Activated naive CD8-positive, alpha-beta T cell treated with anti-CD3 and anti-CD28 coated beads, Interleukin-2, amount 10 ng/mL, durations not matched to agents 7 days and 5 days (primary cell): ENCODE measurements at places on chromosomes 12 and 14. TPM values are rescaled to one million over a fixed set of nuclear protein-coding genes. Genes with fewer than 3 reads are reported as not detected.

- peak overlapping the region; percentile 96 for H3K27ac ChIP-seq
- peak overlapping the region; percentile 82 for H3K4me3 ChIP-seq
- peaks cover 43% of the 10 kb centered on the region for H3K36me3 ChIP-seq
Measured at GRCh38 chr14:61478971-61479473, 157.6 kb downstream of the PRKCH start.

GRCh38 chr14:69713209-69713781, 53.6 kb upstream of the SRSF5 start:
- no peak for DNase-seq
- H3K27me3 ChIP-seq, result no peaks in the 10 kb centered on the region
- H3K4me1 ChIP-seq, result peaks cover 54% of the 10 kb centered on the region

DNA sequence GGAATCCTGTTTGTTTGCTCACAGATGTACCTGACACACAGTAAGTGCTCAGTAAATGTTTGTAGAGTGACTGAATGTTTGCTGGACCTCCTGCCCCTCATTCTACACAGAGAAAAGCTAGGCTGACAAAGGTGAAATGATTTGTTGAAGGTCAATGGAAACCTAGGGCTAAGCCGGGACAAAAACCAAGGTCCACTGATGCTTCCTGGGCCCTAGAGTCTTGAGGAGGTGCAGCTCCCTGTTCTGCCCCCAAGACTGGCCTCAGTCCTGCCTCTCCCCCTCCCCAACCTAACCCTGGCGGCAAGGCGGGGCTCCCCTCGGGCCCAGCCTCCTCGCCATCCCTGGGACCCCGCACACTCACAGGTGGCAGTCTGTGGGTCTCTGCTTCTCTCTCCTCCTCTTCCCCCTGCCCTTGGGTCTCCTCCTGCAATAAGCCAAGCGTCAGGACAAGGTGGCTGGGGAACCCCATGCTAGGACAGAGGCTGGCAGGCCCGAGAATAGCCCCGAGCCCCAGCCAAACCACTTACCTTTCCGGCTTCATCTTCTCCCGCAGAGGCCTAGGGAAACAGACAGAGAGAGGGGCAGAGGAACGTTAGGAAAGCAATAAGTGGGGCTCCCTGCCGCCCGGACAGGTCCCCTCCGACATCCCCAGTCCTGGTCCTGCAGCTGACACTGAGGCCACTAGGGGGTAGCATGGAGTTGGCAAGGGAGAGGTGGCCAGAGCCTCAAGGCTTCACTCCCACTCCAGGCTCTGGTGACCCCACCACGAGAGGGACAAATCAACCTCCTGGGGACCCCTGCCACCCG, 9.3 kb downstream of the PGF start:
- DNase-seq, result peak; percentile 77
- H3K27ac ChIP-seq, result peak overlapping the region; percentile 39
- peak overlapping the region; percentile 46 for H3K4me3 ChIP-seq
- H3K4me1 ChIP-seq, result peaks cover 16% of the 10 kb centered on the region
- H3K36me3 ChIP-seq, result no peaks in the 10 kb centered on the region

- DNase-seq, result no peak
- H3K27me3 ChIP-seq, result peaks cover 3% of the 10 kb centered on the region
- no peak overlapping the region for H3K4me3 ChIP-seq
- H3K4me1 ChIP-seq, result no peaks in the 10 kb centered on the region
- H3K27ac ChIP-seq, result no peak overlapping the region
- H3K36me3 ChIP-seq, result no peaks in the 10 kb centered on the region
Measured at GRCh38 chr14:94879537-94879936, 109.6 kb upstream of the GSC start.

DNA sequence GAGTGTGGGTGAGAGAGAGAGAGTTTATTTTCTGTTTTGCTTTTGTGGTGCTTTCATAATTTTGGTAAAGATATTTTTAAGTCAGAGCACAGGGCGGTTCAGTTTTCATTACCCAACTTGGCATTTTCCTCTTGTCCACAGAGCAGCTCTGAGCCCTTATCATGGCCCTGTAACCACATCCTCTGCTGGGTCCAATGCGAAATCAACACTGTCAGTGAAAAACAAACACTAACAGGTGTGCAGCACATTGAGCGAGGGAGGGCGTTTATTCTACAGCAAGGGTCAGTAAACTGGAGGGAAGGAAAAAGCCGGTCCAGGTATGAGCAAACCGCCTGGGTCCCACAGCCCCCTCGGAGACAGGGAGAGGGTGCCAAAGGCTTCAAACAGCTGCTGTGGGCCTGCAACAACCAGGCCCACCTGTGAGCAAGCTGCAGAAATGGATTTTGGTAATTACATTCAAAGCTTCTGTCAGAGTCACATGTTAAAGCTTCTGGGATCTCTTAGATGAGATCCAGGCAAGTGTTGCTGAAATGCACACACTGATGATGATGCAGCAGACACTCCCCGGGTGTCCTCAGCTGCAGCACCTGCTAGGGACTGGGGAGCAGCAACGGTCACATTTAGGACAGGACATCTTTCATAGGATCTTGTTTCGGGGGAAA, 132.7 kb upstream of the DYRK2 start:
- H3K27me3 ChIP-seq, result no peaks in the 10 kb centered on the region
- peak; percentile 44 for DNase-seq
- H3K4me1 ChIP-seq, result peaks cover 21% of the 10 kb centered on the region
- peaks cover 3% of the 10 kb centered on the region for H3K36me3 ChIP-seq
- peak overlapping the region; percentile 49 for H3K27ac ChIP-seq
- H3K4me3 ChIP-seq, result peak overlapping the region; percentile 51

DNA sequence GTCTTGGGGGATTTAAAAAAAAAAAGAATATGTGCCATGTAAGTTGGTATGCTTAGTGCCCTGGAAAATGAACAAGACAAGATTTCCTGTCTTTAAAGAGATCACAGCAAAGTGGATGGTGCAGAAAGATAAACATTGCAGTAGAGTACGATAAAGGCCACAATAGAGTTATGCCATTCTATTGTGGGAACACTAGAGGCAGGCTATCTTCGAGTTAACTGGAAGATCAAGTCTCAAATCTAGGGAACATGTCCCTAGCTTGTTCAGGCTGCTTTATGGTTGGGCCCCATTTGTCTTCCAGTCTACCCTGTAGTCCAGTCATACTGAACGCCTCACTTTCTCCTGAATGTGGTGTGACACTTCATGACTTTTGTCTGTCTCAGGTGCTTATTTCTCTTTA, 18.7 kb upstream of the CCT2 start:
- H3K4me1 ChIP-seq, result peaks cover 2% of the 10 kb centered on the region
- H3K4me3 ChIP-seq, result no peak overlapping the region
- no peak overlapping the region for H3K27ac ChIP-seq

DNA sequence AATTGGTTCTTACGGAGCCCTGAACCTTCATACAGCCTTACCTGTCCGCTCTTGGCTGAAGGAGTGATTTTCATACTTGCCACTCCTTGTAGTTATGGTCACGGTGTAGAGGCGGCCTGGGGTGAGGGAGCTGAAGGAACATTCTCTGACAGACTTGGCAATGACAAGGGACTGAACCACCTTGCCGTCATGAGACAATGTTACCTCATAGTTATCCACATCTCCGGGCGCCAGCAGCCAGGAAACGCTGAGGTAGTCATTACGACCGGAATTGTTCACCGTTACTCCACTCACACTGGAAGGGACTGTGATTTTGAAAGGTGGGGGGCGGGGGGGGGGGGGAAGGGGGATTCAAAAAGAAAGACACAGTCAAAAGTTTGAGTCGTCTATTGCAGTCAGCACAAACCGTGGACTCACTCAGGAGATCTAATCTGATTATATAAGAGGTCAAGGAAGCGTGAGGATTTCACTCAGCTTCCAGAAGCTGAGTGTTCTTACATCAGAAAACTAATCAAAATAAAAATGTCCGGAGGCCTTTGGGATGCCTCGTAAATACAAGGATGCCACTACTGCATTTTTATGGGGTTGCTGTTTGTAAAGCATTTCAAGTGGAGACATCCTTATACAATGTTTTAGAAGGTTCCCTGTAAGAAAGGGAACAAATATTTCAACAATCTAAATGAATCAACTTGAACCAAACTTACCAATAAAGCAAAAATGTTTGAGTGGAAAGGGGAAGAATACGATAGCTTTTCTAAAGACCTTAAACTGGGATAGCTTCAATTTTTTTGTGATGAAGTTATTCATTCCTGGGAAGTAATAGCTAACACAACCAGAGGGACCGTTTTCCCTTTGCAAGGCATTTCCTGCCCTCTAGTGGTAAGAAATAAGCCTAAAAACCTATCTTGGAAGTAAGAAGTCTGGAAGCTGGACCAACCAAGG, 60.6 kb downstream of the PTPRB start:
- no peak for DNase-seq
- H3K4me1 ChIP-seq, result no peaks in the 10 kb centered on the region
- H3K36me3 ChIP-seq, result no peaks in the 10 kb centered on the region
- H3K27ac ChIP-seq, result no peak overlapping the region
- H3K27me3 ChIP-seq, result no peaks in the 10 kb centered on the region
- no peak overlapping the region for H3K4me3 ChIP-seq

GRCh38 chr12:78641837-78642423, 222.6 kb upstream of the SYT1 start:
- no peak overlapping the region for H3K27ac ChIP-seq
- H3K36me3 ChIP-seq, result no peaks in the 10 kb centered on the region
- H3K4me1 ChIP-seq, result no peaks in the 10 kb centered on the region
- DNase-seq, result no peak
- H3K4me3 ChIP-seq, result no peak overlapping the region
- no peaks in the 10 kb centered on the region for H3K27me3 ChIP-seq

DNA sequence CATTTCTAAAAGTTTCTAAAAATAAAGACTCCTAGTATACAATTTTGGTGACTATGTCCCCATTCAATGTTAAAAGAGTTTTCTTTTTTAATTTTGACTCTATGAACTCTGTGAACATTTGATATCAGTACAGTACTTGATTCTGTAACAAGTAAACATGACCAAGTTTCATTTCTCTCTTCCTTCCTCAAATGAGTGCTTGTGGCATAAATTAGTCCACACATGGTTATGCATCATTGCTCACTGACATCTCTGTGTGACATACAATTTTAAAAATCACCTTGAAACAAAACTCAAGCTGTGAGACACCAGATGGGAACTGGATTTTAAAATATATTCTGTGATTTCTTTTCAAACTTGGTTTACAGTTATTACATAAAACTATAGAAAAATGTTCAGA, 253.9 kb upstream of the MDGA2 start:
- no peak overlapping the region for H3K27ac ChIP-seq
- no peaks in the 10 kb centered on the region for H3K27me3 ChIP-seq
- no peak overlapping the region for H3K4me3 ChIP-seq
- H3K36me3 ChIP-seq, result no peaks in the 10 kb centered on the region
- DNase-seq, result no peak

DNA sequence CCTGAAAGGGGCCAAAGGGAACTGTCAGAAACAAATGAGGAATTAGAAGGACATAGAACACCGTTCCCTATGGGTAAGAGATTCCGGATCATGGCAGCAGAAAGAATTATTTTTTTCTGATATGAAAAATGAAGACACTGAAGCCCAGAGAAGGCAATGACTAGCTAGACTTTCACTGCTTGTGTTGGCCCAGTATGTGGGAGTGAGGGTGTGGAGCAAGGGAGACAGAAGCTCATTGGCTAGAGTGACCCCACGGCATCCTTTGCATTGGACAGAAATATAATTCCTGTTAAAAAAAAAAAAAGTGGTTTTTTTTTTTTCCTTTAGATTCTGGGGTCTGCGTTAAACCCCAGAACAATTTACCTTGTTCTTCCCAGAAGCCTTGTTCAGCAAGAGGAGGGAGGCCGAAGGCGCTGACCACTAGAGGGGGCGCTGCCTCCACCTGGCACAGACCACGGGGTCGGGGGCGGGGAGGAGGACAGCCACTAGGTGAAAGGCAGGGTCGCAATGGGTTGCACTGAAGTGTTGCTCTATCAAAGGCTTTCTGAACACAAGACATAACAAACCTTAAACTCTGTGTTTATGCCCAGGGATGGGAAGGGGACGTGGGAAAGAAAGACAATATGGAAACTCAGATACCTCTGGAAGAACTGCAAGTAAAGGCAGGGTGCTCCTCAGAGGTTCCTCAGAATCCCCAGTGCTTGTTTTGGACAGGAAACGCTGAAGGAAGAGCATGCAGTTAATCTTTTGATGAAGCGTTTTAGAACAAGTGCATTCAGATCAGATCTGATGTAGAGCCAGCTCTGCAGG, 156.8 kb downstream of the KCNA5 start:
- DNase-seq, result peak; percentile 46
- H3K27ac ChIP-seq, result no peak overlapping the region
- no peaks in the 10 kb centered on the region for H3K36me3 ChIP-seq

- peaks cover 17% of the 10 kb centered on the region for H3K4me1 ChIP-seq
- no peak overlapping the region for H3K27ac ChIP-seq
- no peaks in the 10 kb centered on the region for H3K27me3 ChIP-seq
- peaks cover 34% of the 10 kb centered on the region for H3K36me3 ChIP-seq
Measured at GRCh38 chr12:123395236-123395635, 11.3 kb downstream of the KMT5A start.

DNA sequence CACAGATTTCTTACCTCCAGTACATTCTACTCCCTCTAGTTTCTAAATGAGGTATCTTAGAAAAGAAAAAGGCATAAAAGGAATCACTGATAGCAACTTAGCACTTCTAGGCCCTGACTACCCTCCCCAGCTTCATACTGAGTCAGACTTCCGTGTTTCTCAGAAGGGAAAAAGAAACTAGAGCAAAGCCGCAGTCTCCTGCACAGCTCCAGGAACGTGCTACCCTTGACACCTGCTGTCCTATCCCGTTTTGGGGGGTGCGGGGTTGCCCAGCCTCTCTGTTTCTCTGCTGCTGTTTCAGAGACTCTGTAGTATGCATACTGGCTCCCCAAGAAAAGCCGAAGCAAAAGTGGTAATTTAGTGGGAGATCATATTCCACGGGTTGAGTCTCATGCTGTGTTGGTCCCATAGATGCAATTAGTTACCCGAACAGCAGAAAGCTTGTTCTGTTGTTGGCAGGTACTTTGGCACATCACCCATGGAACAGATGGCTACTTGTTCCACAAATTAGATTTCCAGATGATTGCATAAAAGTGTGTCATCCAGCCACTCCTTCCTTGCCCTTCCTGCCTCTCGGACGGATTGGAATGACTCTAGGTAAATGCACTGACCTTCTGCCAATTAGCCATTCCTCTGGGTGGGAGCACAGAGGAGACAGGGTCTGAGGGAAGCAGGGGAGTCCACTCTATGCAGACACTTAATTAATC, 438.1 kb downstream of the FUT8 start:
- peak; percentile 63 for DNase-seq
- peak overlapping the region; percentile 87 for H3K27ac ChIP-seq
- H3K4me1 ChIP-seq, result peaks cover 50% of the 10 kb centered on the region
- peaks cover 2% of the 10 kb centered on the region for H3K27me3 ChIP-seq
- H3K4me3 ChIP-seq, result peak overlapping the region; percentile 23

- no peaks in the 10 kb centered on the region for H3K36me3 ChIP-seq
- H3K27ac ChIP-seq, result no peak overlapping the region
- no peak for DNase-seq
Measured at GRCh38 chr12:56816491-56816890, 53.4 kb downstream of the HSD17B6 start.

GRCh38 chr14:29821242-29821641, 106.4 kb downstream of the PRKD1 start:
- H3K4me3 ChIP-seq, result no peak overlapping the region
- no peaks in the 10 kb centered on the region for H3K4me1 ChIP-seq

Gene PAX9
- not detected for total RNA-seq

Gene VPS37B
- 36.8 TPM for total RNA-seq

Gene HOXC12
- total RNA-seq, result not detected

Gene KCNA5
- not detected for total RNA-seq

Gene RHOJ
- not detected for total RNA-seq

Gene BHLHE41
- 0.36 TPM for total RNA-seq

Gene MYBPC1
- not detected for total RNA-seq

Gene FLVCR2
- 5.0 TPM for total RNA-seq

Gene ZDHHC22
- not detected for total RNA-seq

Gene CALM1
- total RNA-seq, result 687 TPM

Gene HVCN1
- total RNA-seq, result 20.3 TPM

Gene MFAP5
- not detected for total RNA-seq

Gene ABCC9
- not detected for total RNA-seq

Gene KRT6C
- not detected for total RNA-seq
